ENCODE measurements at places on chromosomes 5 and 9.
A peak's percentile ranks its signal among the peaks of the same experiment; 100 is the strongest.

- no peak for DNase-seq
Observed at GRCh38 chr5:79240561-79240960, 4.6 kb downstream of the JMY start.

DNA sequence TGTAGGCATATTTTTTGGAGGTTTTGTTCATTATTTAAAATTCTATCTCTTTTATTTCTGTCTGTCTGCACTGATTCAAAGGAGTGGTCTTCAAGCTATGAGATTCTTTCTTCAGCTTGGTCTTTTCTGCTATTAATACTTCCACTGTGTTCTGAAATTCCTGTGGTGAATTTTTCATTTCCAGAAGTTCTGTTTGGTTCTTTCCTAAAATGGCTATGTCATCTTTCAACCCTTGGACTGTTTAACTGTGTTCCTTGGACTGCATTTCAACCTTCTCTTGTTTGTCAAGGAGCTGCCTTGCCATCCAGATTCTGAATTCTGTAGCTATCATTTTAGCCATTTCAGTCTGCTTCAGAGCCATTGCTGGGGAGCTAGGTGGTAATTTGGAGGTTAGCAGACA, 76.3 kb downstream of the CERT1 start:
- DNase-seq = no peak

DNA sequence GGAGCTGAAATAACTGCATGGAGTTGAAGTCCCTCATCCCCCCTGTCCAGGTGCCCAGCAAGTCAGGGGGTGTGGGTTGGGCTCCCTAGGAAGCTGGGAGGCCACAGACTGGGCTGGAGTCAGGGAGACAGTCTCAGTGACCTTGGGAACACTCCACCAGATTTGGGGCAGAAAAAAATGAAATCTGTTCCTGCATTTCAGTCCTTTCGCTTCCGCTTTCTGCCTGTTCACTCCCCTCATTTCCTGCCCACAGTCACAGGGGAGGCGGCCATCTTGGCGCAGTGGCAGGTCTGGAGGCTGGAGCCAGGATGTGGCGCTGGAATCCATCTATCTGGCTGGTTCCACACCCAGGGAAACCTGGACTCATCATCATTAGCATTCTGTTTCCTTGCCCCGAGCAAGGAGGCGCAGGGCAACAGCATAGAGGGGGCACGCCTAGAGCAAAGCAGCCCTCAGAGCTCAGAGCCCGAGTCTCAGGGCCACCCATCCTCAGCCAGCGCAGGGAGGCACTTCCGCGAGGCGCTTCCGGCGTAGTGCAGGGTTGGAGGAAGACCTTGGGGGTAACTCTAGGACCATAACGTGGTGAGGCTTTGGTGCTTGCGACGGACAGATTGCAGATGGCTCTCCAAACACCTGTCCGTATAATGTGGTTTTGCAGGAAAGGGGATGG, 86.2 kb upstream of the HSPA9 start:
- no peak for DNase-seq

GRCh38 chr5:1244255-1244654, 19.1 kb downstream of the SLC6A18 start:
- no peak for DNase-seq

DNA sequence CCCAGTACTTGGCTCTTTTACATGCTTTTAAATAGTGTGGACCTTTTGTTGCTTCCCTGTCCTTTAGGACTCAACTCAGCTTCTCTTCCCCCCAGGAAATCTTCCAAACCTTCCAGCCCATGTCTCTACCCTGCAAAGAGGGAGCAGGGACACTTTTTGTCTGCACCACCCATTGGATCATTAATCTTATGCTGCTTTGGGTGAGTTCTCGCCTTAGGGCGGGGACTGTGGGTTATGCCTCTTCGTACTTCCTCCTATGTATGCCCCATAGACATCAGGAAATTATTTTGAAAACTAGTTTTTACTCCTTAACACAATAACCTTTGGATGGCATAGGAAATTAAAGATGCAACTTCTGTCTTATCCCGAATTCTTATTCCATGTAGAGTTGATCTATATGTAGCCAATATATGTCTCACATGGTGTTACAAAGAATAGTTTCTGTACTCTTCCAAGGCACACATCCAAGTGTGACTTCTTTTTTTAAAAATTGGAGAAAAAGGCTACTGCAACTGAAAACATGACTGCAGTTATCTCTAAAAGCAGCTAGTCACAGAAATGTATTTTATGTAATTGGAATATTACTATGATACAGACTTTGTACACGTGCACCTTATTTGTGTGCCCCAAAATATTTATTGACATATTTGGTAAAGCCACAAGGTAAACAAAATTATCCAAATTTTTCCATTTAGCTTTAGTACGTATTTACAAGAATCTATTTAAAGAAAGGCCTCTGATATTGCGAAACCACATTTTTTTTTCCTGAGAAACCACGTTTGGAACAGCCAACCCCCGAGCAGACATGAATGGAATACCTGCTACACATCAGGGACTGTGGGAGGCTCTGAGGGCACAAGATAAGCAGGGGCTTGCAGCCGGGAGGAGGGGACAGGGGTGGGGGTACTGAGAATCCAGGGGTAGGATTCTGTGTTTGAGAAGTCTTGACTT, 133.6 kb downstream of the WDR41 start:
- no peak for DNase-seq

DNA sequence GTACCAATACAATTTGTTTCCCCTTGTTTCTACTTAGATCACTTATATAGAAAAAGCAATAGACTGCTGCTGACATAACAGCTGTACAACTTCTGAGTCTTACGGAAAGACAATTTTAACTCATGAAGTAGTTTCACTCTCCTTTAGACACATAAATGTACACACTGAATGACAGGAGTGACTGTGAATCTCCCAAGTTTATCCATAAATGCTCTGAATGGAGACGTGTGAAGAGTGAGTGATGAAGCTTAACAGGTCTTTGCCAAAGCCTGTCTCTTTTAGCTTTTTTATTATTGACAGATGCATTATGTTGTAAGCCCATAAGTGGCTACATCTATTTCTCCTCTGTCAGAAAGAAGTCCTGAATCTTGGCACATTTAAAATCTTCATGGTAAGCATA, 265.9 kb downstream of the TRIM36 start:
- no peak for DNase-seq

GRCh38 chr9:8677741-8678140, 878.2 kb upstream of the DMAC1 start:
- no peak for DNase-seq

GRCh38 chr5:138138949-138139780, at the start of gene NME5:
Gene NME5 (minus strand): TSS chr5:138139428. CDS start chr5:138138780, 648 bp downstream.
- DNase-seq = no peak

GRCh38 chr5:90095292-90096060, 314.1 kb downstream of the CETN3 start:
- no peak for DNase-seq

GRCh38 chr5:38265546-38266179, 7.3 kb downstream of the EGFLAM start:
- DNase-seq = no peak

DNA sequence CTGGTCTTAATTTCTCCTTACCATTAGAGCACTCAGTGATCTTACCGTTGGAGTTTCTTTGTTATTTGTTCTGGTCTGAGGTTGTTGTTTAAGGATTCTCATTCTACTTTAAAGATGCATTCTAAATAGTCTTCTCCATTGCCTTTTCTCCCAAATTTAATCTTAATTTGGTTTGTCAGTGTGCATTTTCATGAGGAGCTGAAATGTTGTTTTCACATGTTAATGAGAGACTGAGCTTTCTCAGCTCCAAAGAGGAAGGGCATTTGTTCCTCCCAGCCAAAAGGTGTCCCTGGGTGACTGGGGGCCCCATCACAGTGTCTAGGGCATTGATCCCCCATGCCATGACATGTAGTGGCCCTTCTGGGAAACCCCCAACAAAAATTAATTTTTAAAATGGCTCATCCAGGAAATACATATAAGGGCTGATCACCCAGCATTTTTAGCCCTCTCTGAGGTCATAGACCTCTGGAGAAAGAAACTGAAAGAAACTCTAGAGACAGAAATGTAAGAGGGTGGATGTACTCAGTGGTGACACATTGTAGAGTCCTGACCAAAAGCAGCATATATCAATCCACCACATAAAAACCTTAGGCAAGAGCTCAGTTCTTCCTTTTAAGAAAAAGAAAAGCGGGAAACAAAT, 240.4 kb upstream of the RAI14 start:
- DNase-seq = no peak

GRCh38 chr5:94993491-94993890, 291.4 kb downstream of the MCTP1 start:
- DNase-seq = no peak

DNA sequence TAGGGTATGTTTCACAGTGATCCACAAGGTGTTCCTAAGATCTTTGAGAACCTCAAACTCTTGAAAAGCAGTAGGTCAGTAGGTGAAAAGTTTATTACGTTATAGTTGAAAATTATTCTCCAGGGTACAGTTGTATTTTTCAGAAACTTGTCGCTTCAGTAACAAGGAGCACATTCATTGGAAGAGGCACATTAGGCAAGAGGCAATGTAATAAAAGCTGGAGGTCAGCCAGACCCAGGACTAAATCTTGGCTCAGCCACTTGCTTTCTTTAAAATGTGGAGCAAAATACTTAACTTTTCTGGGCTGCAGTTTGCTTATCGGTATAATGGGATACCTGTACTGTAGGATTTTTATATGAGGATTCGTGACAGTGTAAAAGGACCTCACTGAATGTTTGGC, 45.6 kb downstream of the TLE4 start:
- DNase-seq = no peak

DNA sequence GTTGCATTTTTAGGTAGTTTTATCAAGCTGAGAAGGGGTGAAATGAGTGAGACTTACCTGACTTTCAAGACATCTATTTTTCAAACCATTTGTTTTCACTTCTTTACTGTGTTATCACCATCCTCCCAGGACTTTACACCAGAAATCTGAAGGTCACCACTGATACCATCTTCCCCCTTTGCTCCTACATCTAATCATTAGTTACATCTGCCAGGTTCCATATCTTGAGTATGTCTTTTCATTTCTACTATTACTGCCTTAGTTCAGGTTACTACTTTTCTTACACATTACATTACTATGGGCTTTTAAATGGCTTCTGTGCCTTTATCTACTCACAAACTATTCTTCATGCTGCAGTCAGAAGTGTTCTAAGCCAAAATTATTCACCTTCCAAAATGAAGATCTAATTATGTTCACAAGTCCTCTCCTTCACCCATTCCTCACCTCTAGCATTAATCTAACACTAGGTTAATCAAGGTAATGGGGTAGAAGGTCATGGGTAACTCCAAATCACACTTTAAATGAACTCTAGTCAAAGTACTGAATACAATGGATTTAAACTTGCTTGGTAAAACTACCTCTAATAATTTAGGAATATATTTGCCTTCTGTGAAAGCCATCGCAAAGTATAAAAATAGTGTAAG, 2.1 kb upstream of the HSDL2 start:
- no peak for DNase-seq

- no peak for DNase-seq
Observed at GRCh38 chr5:137667341-137667740, 68.5 kb downstream of the KLHL3 start.

- DNase-seq = no peak
Observed at GRCh38 chr5:60492958-60493357, 207.0 kb downstream of the DEPDC1B start.

DNA sequence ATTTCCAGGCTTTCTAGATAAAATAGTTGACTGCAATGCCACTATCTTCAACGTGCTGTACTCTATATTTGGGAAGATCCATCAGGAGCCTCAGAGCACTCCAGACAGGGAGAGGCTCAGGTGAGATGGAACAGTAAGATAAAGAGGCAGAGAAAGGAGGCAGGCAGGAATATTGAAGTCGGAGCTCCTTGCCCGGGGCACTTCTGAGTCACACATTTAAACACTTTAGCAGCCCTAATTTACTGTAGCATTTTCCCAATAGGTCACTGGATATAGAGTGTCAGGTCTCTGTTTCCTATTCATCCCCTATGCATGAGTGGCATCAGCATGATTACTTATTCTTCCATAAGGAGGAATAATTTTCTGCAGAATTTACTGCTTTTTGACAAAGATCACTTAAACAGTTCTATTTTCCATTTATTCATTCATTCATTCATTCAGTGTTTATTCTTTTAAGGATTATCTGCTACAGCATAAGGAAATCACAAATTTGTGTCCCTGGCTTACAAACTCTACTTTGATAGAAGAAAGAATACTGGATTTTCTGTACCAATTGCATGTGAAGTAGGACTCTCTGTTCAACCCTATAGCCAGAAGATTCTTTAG, 170.7 kb downstream of the MAPKAP1 start:
- no peak for DNase-seq

GRCh38 chr9:15741015-15741414, 188.2 kb downstream of the CCDC171 start:
- DNase-seq = no peak

DNA sequence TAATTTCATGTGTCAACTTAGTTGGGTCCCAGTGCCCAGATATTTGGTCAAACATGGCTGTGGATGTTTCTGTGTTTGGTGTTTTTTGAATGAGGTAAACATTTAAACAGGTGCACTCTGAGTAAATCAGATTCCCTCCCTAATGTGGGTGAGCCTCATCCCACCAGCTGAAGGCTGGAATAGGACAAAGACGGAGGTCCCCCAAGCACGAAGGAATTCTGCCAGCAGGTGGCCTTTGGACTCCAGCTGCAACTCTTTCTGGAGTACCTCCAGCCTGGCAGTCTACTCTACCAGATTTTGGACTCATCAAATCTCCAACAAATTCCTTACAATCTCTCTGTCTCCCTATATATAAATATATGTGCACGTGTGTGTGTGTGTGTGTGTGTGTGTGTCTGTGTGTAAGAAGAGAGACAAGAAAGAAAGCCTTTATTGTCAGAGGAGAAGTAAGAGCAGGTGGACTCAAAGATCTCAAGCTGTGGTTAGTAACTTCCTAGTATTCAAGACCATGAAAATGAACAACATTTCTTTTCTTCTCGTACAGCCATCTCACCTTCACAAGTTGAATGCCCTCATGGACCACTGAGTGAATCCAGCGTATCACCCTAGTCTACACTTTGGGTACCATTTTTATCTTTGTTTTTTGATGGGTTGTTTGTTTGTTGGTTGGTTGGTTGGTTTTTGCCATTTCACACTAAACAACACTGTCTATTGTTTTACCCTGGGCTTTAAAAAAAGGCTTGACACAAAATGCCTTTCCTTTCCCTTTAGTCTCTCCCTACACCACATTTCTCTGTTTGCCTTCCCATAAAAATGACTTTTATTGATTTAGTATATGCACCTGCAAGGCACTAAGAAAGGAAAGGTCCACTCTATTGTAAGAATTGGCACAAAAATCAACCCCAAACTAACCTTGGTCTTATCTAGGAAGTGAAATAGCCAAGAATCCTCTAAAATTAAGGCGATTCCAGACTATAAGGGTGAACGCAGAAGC, 118.7 kb downstream of the TENT4A start:
- no peak for DNase-seq

GRCh38 chr5:176524138-176524537, 13.1 kb downstream of the RNF44 start:
- DNase-seq = no peak

DNA sequence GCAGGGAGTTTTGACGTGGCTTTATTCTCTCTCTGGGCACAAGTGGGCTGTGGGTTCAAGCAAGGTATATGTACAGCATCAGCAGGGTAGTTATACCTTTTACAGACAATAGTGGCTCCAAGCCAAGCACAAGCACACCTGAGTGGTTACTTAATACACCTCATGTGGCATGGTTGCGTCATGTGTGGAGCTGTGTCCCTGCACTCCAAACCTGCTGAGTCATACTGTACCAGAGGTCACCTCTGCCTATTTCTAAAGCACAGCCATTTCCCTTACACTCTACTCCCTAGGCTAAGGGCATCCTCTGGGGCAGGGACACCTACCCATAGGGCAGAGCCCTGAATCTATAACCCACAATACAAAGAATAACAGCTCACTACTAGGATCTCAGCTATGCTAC, 147.3 kb downstream of the OSTF1 start:
- DNase-seq = no peak

GRCh38 chr9:132350861-132351315, 3.9 kb downstream of the SETX start:
- DNase-seq = peak; percentile 37

Data from effector memory CD8-positive, alpha-beta T cell (primary cell).